Fibroblast of pulmonary artery (primary cell): ENCODE measurements at places on chromosomes 13 and 19.
A peak's percentile ranks its signal among the peaks of the same experiment; 100 is the strongest.

DNA sequence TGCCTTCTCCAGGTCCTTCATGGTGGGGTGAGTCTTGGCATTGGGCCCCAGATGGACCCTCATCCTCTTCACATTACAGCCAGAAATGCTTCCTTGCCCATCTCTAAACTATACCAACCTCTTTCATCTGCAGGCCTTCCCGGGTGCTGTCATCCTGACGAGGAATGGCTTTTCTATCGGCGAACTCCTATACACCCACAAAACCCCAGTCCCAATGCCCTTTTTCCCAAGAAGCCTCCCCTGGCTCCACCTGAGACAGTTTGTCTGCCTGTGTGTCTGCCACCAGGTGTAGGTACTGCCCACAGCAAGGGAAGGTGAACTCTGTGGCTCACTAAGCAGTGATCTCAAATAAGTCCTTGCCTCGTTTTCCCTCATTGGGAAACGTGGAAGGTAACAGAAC is 55.3 kb downstream of the PTPRS start:
- DNase-seq, result no peak

GRCh38 chr13:25625414-25625813 is 253.6 kb downstream of the ATP8A2 start:
- no peak for DNase-seq

GRCh38 chr19:18488838-18489626 is 32.8 kb downstream of the ELL start:
- no peak for DNase-seq

GRCh38 chr13:65642996-65643395 is 1587.1 kb downstream of the PCDH9 start:
- DNase-seq, result no peak

GRCh38 chr19:58408152-58409009 is at the start of gene ZNF584:
TSS of gene ZNF584 (plus strand) at chr19:58408649. CDS start at chr19:58409148, 499 bp downstream.
- DNase-seq, result peak; percentile 93

GRCh38 chr13:96181911-96182310 is 92.0 kb downstream of the HS6ST3 start:
- no peak for DNase-seq

DNA sequence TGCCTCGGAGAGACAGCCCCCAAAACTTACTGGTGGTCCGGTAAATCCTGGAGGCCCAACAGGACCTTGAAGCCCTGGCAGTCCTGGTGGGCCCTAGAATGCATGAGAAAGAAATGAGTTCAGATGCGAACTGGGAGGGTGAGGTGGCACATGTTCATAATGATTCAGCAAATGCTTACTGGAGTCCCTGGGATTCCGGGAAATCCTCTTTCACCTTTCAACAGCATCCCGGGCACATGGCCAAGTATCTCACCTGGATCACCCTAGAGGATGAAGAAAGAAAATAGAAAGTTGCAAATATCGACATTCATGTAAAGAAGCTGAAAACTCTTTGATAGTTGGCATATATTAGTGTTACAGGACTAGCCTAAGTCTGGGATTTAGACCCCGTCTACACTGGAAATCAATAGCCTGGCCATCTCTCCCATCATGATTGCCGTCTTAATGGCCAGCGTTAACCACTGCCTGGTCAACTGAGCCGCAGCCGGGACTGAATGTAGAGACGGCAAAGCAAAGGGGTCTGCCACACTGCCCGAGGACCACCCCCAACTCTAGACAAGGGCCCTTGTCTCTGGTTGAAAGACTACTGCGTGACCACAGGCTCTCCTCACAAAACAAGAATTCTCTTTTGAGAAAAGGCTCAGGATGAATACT is 96.9 kb downstream of the COL4A1 start:
- no peak for DNase-seq

- DNase-seq, result no peak
Observed at GRCh38 chr19:44735011-44735410, 13.5 kb upstream of the BCL3 start.

GRCh38 chr13:63149375-63149774 is 1733.7 kb upstream of the PCDH20 start:
- DNase-seq, result no peak

- peak; percentile 41 for DNase-seq
Observed at GRCh38 chr13:23644126-23644419, 73.9 kb downstream of the TNFRSF19 start.

- DNase-seq, result peak; percentile 42
Observed at GRCh38 chr13:26867451-26868091, 107.0 kb upstream of the GPR12 start.

DNA sequence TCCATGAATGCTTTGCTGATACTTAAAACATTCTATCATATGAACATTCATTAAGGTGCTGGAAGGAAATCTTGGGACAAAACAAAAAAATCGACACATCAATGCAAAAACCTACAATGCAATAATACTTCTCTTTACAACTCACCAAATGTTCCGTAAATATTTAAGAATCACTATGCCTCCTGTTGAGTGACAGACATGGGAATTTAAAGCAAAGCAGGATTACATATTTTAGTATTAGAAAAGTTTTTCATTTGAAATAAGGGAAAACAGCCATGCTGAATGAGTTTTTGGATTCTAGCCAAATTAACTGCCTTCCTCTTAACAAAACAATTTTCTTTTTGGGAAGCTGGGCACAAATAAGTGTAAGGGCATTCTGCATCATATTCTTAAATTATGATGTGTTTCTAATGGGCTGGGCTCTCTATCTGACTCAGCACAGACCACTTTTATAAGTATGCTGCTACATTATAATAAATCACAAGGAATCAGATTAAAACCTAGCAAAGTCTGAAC is 93.7 kb downstream of the RBM26 start:
- DNase-seq, result no peak

- no peak for DNase-seq
Observed at GRCh38 chr13:76330761-76331160, 555.4 kb downstream of the KCTD12 start.

DNA sequence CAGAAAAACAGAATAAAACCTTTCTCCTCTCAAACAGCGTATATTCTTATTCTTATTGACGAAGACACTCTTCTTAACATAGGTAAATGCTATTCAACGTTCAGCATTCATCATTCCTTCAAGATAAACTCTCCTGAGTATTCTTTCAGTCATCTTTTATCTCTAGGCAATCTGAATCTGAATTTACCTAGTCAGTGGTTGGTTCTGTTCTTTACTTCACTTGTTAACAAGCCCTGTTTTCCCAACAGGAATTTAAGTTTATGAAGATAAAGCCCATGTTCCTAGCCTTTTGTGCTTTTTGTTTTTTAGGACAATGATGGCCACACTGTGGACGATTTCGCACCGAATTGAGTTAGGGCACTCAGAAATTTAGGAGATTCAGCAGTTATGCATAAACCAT is 3.2 kb downstream of the ELF1 start:
- DNase-seq, result no peak

GRCh38 chr13:105491345-105491744 is 1044.1 kb downstream of the EFNB2 start:
- no peak for DNase-seq

DNA sequence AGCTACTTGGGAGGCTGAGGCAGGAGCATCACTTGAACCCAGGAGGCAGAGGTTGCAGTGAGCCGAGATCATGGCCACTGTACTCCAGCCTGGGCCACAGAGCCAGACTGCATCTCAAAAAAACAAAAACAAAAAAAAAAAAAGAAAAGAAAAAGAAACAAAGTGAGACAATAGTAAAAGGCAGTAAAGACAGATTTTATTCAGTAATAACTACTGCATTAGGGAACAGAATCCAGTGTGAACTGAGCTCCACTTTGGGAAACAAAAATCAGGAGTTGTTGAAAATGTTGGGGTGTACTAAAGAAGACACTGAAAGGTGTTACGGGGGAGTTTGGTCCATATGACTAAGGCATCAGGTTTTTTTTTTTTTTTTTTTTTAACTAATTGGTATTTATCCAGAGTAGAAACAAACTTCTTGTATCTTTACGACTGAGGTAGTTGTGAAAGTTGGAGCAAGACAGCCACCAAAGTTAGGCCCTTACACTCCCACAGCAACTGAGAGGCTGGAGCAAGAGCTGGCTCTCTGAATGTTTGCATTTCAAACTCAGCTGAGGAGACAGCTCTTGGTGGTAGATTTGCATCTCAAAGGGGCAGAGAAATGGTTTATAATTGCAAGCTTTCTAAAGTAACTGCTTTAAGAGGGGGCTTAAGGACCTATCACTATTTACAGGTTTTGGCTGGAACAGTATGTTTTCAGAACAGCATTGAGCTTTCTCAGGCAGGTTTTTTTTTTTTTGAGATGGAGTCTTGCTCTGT is 24.2 kb downstream of the ZNF607 start:
- no peak for DNase-seq

DNA sequence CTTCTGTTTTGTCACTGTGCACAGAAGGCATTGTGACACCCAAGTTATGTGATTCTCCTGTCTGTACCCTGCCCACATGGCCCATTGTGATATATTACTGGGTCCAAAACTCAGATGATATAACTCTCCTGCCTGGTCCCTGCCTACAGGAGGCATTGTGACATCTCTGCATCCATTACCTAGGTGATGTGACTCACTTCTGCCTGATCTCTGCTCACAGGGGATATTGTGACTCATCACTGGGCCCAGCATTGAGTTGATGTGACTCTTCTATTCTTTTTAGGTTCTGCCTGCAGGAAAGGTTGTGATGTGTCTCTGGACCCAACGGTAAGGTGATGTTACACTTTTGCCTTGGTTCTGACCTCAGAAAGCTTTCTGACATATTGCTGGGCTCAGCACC is 67.9 kb upstream of the ZNF724 start:
- DNase-seq, result no peak

GRCh38 chr19:49579193-49579592 is 1.2 kb downstream of the NOSIP start:
- no peak for DNase-seq

GRCh38 chr19:40266119-40266518 is 19.0 kb downstream of the AKT2 start:
- DNase-seq, result no peak

DNA sequence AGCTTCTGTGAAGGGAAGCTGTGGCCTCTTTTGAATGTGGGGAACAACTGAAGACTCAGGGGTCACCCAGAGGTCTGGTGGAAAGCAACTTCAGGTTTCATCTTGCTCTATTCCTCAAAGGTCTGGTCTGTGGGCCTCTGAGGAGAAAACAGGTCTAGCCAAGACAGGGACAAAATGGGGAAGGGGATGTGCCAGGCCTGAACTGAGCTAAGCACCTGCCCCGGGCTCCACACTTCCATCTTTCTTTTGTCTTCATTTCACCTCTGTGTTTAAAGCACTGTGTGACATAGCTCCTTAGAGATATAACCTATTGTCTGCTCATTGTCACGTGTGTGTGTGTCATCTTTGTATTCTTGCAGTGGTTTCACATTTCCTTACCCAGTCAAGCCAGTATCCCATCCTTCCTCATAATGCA is 19.9 kb upstream of the GDF15 start:
- peak; percentile 46 for DNase-seq

- no peak for DNase-seq
Observed at GRCh38 chr19:16335226-16335625, 10.6 kb downstream of the KLF2 start.

GRCh38 chr19:2548966-2549365 is 73.0 kb downstream of the GADD45B start:
- no peak for DNase-seq

DNA sequence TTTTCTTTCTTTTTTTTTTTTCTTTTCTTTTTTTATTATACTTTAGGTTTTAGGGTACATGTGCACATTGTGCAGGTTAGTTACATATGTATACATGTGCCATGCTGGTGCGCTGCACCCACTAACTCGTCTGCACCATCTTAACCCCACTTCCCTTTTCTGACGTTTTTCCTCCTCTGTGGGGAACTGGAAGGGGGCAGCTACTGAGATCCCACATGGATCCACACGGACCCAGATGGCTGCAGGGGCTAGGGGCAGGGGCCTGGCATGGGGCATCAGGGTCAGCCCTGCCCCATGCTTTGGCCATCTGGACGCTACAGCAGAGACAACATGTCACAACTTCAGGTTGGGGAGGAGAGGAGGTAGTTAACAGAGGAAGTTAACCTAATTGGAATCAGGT is 54.3 kb downstream of the RUBCNL start:
- no peak for DNase-seq

DNA sequence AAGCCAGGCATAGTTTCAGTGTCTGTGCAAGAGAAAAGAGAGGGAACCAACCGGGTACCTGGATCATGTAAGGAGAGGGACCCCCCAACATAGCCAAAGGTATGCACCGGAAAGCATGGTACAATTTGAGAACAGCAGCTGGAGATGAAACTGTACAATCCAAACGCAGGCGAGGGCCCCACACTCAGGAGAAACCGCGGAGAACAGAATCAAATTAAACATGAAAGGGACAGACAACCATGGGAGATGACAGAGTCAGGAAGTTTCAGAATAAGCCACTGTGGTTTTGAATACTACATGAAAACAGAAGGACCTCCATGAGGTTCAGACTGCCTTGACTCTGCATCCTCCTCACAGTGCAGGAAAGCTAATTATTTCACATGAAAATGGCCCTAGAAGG is 62.9 kb upstream of the SPATA13 start:
- no peak for DNase-seq

GRCh38 chr13:98478189-98479129 is 98.4 kb downstream of the STK24 start:
- DNase-seq, result no peak

DNA sequence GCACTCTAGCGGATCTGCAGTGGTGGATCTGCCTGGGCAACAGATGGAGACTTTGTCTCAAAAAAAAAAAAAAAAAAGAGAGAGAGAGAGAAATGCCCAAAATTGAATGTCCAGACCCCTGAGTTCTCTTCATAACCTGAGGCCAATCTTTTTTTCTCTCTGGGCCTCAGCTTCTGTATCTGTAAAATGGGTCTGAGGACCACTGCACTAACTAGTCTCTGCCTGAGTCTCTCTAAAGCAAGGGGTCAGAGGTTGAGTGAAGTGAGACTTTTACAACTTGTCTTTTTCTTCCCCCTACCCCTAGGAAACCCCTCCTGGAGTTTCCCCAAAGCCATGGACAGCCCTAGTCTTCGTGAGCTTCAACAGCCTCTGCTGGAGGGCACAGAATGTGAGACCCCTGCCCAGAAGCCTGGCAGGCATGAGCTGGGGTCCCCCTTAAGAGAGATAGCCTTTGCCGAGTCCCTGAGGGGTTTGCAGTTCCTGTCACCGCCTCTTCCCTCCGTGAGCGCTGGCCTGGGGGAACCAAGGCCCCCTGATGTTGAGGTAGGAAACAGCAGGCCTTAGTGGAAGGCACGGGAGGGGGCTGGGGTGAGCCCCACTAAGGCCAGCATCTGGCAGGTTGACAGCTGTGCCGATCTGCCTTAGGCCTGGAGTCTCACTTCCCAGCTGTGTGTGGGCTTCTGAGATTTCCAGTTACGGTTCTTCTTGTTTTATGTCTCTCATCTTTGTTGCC is 1.8 kb downstream of the TMEM91 start:
- DNase-seq, result no peak

GRCh38 chr19:7272856-7273578 is 21.2 kb downstream of the INSR start:
- DNase-seq, result no peak
